ENCODE measurements at places on chromosomes 6 and 20.

- no peak for DNase-seq
Measured at GRCh38 chr6:135616655-135617054, 119.1 kb upstream of the AHI1 start.

- DNase-seq: peak; percentile 23
Measured at GRCh38 chr6:137728386-137729349, 138.4 kb upstream of the TNFAIP3 start.

GRCh38 chr20:58407966-58408557, 19.0 kb downstream of the VAPB start:
- no peak for DNase-seq

DNA sequence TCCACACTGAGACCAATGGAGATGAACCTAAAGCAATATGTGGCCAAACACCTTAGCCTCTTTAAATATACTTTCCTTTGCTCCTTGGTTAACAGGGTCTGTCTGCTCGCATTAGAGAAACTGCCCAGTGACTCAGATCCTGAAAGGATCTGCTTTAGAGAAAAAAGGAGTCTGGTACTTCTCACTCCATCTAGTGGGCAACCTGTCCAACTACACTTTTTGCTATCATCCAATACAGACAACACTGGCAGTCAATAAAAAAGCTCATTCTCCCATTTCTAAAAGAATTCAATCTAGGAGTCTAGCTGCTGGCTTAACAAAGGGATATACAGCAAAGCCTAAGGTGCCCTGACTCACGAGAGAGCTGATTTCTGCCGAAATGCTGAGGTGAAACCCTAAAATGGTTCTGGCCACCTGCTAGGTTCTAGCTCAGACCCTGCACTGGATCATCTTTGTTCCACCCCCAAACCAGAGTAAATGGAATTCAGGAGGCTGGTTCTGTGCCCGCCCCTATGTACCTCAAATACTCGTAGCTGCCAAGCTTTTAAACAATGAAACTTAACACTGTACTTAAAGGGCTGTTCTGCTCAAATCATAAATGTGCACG, 11.5 kb downstream of the GNL1 start:
- DNase-seq: peak; percentile 50

DNA sequence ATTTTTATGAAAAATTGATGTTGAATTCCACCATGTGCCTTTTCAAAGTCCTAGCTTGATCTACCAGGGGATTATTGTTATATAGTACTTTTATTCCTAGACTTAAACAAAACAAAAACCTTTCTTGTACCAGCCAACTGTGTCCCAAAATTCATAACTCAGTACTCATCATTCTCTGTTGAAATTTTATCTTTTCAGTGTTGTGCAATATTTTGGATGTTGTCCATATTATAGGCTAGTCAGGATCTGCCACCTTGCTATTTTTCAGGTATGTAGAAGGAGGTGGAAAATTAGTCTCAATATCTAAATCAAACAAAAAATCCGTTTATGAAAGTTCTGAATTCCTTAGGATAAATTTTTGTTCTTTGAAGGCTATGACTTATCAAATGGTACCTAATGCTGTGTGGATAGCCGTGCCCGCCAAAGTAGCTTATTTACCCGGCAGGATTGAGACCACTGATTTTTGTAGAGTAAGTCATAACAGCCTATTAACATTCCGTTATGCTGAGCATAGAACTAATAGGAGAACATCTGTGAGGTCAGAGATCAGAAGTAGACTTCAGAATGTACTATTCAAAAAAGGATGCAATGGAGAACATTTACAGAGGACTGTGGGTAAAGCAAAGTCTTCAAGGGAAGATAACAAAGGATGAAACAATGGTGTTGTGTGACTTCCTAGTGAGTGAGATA, 304.7 kb downstream of the SOX4 start:
- no peak for DNase-seq

- DNase-seq: no peak
Measured at GRCh38 chr6:25476126-25476525, 175.9 kb upstream of the SCGN start.

DNA sequence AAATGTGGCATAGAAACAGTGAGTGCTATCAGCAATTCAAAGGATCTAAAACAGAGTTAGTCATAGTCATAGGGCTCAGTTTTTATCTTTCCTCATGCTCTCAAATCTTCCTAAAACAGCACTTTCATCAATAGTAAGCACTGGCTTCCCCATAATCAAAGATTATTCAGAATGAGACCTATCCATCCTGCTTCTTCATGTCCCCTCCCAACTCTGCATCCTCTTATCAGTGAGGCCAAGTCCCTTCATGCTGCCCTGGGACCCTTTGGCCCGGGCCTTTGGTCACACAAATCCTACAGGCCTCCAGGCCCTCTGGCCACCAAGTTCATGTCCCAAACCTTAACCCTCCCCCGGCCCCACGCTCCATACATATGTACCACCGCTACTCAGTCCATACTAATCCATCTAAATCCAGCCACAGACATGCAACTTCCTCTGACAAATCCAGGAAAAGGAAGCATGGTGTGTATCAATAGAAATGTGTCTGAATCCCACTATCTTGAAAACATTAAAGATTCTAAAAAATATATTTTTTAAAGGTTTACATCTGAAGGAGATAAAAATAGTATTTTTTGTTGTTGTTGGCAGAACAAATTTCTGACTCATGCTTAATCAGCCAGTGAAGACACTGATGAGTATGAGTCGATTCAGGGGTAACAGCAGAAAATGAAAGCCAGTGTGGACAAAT, 143.5 kb downstream of the PDE7B start:
- DNase-seq: peak; percentile 14

DNA sequence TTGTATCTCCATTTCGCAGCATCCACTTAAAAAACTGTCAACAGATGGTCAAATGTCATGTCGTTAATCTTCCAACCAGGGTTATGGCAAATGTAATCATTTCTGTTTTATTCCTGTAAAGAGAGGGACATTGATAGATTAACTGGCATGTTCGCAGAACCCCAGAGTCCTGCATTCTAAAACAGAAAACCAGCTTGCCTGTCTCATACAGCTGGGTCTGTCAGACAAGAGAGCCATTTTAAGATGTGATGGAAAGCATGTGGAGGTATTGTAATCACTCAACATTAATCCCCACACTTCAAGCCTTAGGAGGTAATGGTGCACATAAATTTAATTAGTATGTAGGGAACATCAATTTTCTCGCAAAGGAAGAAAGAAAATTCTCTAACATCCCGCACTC, 4.4 kb downstream of the SMLR1 start:
- no peak for DNase-seq

GRCh38 chr20:8854571-8854970, 214.3 kb upstream of the PLCB4 start:
- DNase-seq: no peak

- DNase-seq: no peak
Measured at GRCh38 chr20:7090001-7090400, 322.5 kb downstream of the BMP2 start.

- no peak for DNase-seq
Measured at GRCh38 chr6:106048336-106048735, 37.8 kb upstream of the PRDM1 start.
